NCI-H2081 (cell line): ENCODE measurements at places on chromosomes 1 and 21.
A peak's percentile ranks its signal among the peaks of the same experiment; 100 is the strongest.

DNA sequence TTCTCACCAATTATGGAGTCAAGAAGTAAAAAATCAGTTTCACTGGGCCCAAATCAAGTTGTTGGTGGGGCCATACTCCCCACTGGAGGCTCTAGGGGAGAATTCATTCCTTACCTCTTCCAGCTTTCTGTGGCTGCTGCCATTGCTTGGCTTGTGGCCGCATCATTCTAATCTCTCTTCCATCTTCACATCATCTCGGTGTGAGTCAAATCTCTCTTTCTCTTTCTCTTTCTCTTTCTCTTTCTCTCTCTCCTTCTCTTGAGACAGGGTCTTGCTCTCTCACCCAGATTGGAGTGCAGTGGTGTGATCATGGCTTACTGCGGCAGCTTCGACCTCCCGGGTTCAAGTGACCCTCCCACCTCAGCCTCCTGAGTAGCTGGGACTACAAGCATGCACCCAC lies 28.1 kb downstream of the FAM89A start:
- DNase-seq, result no peak

- DNase-seq, result peak; percentile 62
Measured at GRCh38 chr1:110734133-110734680, 59.5 kb upstream of the KCNA3 start.

- no peak for DNase-seq
Measured at GRCh38 chr1:35935442-35936388, 4.8 kb downstream of the AGO3 start.

DNA sequence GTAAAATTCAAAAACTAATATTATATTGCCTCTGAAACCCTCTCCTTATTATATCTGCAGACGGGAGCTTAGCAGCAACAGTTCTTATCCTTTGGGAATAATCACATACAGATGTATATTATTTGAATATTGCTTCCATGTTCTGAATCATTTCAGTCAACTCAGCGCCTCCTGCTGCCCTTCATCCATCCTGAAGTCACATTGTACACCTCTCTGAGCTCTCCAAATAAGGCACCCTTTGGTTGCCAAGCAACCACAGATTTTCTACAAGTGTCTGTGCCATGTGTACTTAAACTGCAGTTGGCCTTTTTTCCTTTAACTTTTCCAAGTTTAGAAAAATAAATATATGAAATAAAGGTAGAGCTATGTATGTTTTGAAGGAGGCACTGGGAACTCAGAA lies 384.3 kb downstream of the LRRIQ3 start:
- no peak for DNase-seq

GRCh38 chr1:215547011-215547410 lies 20.1 kb upstream of the KCTD3 start:
- DNase-seq, result no peak

GRCh38 chr1:26994787-26995517 lies 1.5 kb downstream of the TRNP1 start:
- DNase-seq, result no peak

- peak; percentile 89 for DNase-seq
Measured at GRCh38 chr1:85259118-85259911, at the start of gene C1orf52. TSS of gene C1orf52 (minus strand) at chr1:85259662. CDS start at chr1:85259633, 29 bp downstream.

DNA sequence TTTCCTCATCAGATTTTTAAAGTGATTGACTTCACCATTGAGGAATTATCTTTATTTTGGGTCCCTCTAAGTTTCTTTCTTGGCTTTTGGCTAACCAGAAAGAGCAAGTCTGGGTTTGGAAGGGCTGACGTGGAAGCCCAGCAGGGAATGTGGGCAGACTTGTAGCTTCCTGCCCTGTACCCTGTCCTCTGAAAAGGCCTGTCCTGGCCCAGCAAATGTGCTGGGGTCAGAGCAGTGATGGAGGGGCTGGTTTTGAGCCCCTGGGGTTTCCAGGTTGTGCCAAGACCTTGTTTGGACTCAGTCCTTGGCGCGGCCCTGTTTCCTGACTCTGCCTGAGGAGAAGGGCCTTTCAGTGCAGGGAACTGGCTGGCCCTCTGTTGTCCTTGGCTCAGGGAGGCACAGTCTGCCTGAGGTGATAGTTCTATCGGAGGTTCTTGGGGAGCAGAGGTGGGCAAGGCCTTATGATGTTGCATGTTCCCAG lies 72.1 kb downstream of the UCK2 start:
- no peak for DNase-seq

- no peak for DNase-seq
Measured at GRCh38 chr1:61743716-61744580, 1.7 kb downstream of the PATJ start.

DNA sequence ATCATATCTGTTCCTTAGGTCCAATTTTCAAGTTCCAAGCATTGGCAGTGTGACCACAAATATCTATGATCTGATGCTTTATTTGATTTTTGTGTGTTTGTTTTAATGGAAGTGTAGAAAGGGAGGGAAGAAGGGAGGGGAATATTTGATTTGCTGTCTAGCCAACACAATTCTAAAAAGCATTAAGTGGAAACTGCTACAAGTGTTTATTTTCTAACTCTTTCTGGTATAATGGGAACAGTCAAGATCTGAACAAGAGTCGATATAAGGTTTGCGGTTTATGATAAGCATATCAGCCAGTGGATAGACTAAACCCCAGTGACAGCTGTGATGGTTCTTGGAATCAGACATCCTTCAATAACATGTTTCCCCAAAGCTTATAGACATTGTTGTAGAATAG lies 267.8 kb upstream of the SNX7 start:
- DNase-seq, result no peak
